Suppressor macrophage treated with lipopolysaccharide for 4 hours (primary cell): ENCODE measurements at places on chromosomes 5 and 9.

- DNase-seq = peak; percentile 47
Measured at GRCh38 chr5:122715095-122715494, 59.8 kb upstream of the SNX2 start.

DNA sequence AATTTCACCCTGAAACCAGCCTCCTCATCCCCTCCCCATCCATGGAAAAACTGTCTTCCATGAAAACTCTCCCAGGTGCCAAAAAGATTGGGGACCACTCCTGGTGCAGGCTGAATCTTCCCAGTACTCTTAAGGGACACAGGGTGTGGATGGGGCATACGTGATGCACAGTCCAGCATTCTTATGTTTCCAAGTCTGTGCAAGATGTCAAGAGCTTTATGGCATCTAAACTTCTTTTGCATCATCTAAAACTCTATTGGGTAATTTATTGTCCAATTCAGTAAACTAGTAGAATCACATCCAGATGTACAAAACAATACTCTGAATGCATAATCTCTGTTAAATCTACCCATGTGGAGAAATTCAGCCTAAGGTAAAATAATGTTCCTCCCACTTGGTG lies 9.3 kb upstream of the FGD3 start:
- no peak for DNase-seq

DNA sequence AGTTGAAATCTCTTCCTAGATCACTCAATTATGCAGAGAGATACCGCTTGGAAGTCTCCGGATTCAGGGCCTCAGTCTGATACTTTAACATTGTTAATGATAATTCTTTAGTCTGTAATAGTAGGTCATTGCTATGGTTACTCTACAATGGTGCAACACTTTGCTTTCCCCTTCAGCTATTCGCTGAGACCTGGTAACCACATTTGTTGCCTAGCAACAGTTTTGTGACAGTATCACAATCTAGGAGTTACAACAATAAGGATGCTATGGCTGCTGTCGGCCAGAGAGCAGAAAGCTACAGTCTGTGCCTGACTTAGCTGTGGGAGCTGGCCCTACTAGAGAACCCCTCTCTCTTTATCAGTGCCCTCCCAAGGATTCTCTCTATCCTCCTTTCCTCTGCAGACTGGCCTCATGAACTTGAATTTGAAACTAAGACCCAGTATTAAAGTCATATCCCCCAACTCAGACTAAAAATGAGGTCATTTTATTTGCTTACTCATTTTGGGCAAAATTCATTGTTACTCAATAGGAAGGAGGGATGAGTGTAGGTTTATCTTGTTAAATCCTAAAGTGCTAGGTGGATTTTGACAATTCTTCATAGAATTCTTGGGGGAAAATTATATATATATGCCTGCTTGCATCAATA lies 39.3 kb downstream of the NR2F1 start:
- DNase-seq = no peak

GRCh38 chr9:127970401-127971313 lies 10.1 kb downstream of the EEIG1 start:
- no peak for DNase-seq

DNA sequence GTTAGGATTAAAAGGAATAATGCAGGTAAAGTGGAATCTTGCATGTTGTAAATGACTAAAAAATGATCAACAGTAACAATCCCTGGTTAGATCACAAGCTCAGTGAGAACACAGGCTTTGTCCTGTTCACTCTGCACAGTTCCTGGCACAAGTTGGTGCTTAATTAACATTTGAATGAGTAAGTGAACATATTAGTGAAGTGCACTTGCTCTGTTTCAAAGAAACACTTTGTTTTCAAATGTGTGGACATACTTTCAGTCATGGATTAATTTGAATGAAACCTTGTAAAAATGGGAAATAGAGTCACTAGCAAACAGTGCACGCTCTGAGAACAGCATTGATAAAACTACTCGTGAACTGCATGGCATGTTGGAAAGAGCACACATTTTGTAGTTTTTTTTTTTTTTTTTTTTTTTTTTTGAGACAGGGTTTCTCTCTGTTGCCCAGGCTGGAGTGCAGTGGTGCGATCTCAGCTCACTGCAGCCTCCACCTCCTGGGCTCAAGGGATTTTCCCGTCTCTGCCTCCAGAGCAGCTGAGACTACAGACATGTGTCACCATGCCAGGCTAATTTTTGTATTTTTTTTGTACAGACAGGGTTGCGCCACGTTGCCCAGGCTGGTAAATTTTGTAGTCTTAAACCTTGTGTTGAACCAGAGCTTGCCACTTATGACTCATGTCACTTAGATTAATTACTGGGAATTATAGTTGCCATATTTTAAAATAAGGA lies 159.9 kb downstream of the LURAP1L start:
- DNase-seq = no peak

- DNase-seq = no peak
Measured at GRCh38 chr9:136348691-136349090, 14.9 kb downstream of the DNLZ start.

GRCh38 chr5:138844812-138845513 lies 30.2 kb downstream of the LRRTM2 start:
- no peak for DNase-seq

- DNase-seq = no peak
Measured at GRCh38 chr5:156366521-156366920, 39.6 kb downstream of the SGCD start.

- DNase-seq = no peak
Measured at GRCh38 chr9:70058569-70059116, 15.0 kb downstream of the MAMDC2 start.

DNA sequence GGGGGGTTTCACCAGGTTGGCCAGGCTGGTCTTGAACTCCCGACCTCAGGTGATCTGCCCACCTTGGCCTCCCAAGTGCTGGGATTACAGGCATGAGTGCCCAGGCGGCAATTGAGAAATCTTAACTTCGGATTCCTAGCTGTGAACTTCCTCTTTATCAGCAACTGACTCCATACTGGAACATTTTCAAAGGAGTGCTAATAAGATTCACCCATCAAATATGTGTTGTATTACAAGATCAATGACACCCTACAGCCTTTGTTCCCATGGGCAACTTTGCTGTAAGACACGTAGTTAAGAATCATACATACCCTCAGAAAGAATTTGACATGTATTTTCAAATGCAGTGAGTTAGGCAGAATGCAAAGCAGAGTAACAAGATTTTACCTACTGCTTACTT lies 23.1 kb upstream of the ACOT12 start:
- DNase-seq = no peak

GRCh38 chr5:140524003-140524402 lies 23.5 kb upstream of the EIF4EBP3 start:
- DNase-seq = no peak

- no peak for DNase-seq
Measured at GRCh38 chr5:180074462-180074861, 2.9 kb upstream of the RNF130 start.

DNA sequence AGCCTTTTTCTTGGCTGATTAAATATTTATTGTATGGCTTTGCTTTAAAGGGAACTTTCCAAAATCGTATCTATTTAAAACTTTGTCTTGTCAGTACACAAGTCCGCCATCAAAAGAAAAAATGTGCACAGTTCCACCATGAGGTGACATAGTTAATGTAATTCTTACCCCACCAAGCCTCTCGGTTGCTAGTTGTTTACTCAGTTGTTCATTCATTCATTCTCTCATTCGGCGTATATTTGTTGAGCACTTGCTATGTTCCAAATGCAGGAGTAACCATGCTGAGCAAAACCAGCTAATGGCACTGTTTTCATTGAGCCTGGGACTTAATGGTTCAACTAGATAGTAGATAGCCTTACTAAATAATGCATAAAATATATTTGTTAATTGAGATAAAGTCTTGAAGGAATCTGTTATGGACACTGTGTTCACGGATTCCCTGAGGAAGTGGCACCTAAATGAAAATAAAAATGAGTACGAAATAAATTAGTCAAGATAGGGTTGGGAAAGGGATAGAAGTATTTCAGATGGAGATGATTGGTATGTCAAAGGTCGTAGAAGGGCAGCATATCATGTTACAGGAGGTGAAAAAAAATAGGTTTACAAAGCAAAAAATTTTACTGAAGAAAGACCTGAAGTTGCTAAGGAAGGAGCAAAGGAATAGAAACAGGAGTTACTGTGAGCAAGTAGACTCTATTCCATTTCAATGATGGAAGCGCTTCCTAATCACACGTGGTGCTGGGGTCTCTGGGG lies 1.5 kb downstream of the DCAF10 start:
- no peak for DNase-seq

DNA sequence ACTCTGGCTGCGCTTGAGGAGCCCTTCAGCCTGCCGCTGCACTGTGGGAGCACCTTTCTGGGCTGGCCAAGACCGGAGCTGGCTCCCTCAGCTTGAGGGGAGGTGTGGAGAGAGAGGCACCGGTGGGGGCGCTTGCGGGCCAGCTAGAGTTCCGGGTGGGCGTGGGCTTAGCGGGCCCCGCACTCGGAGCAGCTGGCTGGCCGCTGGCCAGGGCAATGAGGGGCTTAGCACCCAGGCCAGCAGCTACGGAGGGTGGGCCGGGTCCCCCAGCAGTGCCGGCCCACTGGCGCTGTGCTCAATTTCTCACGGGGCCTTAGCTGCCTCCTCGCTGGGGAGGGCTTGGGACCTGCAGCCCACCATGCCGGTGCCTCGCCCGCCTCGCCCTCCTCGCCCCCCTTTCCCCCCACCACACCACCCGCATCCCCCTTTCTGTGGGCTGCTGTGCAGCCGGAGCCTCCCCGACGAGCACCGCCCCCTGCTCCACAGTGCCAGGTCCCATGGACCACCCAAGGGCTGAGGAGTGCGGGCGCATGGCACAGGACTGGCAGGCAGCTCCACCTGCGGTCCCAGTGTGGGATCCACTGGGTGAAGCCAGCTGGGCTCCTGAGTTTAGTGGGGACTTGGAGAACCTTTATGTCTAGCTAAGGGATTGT lies 954.5 kb downstream of the DTWD2 start:
- DNase-seq = no peak

- no peak for DNase-seq
Measured at GRCh38 chr9:137708590-137709284, 89.9 kb downstream of the EHMT1 start.

GRCh38 chr9:94984891-94985476 lies 258.5 kb downstream of the AOPEP start:
- DNase-seq = no peak

- DNase-seq = no peak
Measured at GRCh38 chr9:126233175-126233574, 93.5 kb upstream of the MVB12B start.

DNA sequence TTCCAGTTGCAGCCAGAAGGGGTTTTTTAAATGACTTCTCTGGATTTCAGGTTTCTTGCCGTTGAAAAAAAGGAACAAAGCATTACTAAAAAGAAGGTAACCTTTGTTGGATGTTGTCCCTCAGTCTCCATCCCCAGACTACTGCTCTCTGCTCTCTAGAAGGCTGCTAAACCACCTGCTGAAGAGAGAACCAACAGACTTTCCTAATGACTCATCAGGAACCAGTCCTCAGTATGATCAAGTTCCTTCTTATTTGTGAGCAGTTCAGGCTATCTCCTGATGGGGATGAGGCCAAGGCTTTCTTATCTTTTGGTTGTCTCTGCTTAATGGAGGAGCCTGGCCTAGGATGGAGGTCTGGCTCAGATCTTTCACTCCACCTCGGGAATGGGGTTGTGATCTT lies 4.1 kb downstream of the KIF4B start:
- DNase-seq = no peak

- DNase-seq = no peak
Measured at GRCh38 chr5:2334719-2335118, 416.8 kb downstream of the IRX2 start.

DNA sequence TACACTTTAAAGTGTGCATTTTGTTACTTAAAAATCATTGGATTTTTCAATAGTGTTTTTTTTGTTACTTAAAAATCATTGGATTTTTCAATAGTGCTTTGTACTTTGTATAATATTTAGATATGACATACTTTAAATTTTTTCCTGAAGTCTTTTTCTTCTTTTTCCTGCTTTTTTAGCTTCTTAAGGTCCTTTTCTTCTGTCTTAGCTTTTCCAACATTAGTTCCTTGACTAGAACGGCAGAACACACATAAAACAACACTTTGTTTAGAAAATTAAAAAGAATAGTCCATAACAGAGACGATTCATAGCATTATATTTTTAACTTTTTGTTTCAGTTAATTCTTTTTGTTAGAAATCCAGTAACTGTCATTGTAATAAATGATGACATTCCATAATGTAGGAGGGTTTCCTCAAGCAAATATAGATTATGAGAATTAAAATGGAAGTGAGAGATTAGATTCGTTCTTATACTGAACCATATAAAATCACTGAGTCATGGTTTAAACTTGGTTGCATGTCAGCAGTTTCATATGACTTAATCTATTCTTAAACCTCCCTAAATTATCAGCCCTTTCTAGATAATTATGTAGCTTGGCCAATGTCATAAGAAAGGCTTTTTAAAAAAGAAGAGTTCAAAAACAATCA lies 45.3 kb upstream of the RICTOR start:
- no peak for DNase-seq

- no peak for DNase-seq
Measured at GRCh38 chr9:87849144-87849758, 33.4 kb upstream of the SPATA31E1 start.

- DNase-seq = no peak
Measured at GRCh38 chr9:2120926-2121689, 106.0 kb downstream of the SMARCA2 start.

DNA sequence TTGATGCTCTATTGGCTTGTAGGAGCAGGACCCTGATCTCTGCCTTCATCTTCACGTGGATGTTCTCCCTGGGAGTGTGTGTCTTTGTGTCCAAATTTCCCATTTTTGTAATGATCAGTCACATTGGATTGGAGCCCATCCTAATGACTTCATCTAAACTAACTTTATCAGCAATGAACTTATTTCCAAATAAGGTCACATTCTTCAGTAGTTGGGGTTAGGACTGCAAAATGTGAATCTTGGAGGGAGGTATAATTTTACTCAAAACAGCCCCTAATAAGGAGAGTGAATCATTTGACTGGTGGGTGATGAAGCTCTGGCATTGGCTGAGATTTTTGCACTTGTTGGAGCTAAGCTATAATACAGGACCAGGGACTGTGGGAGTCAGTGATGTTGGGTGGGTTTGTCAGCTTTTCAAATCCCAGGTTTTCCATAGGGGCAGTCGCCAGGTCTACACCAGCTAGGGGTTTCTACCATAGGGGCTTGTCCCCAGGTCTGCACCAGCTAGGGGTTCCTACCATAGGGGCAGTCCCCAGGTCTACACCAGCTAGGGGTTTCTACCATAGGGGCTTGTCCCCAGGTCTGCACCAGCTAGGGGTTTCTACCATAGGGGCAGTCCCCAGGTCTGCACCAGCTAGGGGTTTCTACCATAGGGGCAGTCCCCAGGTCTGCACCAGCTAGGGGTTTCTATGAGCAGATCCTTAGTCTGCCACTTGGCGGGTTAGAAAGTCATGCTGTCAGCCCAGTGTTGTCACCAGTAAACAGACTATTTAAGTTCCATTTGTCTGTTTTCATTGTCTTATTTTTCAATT lies 382.6 kb upstream of the DAP start:
- DNase-seq = no peak

DNA sequence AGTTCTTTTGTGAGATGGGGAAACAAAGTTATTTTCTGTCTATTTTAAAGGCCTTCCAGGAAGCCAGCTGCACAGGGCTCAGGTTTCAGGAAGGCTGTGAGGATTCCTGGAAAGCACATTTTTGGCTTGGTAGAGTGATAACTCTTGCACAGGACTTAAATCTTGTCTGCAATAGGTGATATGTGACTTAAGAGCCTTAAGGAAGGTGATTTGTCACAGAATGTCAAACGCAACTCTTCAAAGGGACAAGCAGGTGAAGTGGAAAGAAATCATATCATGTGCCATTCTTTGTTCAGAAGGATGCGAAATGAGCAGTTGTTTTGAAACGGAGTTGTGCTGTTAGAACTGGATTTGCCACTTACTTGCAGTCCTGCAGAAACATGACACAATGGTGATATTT lies 459.3 kb downstream of the MAT2B start:
- no peak for DNase-seq

- peak; percentile 30 for DNase-seq
Measured at GRCh38 chr5:157459715-157460599, at the start of gene NIPAL4. NIPAL4 (plus strand) TSS chr5:157460213; CDS start chr5:157460321, 108 bp downstream.
